ENCODE measurements at places on chromosomes 4 and X.

DNA sequence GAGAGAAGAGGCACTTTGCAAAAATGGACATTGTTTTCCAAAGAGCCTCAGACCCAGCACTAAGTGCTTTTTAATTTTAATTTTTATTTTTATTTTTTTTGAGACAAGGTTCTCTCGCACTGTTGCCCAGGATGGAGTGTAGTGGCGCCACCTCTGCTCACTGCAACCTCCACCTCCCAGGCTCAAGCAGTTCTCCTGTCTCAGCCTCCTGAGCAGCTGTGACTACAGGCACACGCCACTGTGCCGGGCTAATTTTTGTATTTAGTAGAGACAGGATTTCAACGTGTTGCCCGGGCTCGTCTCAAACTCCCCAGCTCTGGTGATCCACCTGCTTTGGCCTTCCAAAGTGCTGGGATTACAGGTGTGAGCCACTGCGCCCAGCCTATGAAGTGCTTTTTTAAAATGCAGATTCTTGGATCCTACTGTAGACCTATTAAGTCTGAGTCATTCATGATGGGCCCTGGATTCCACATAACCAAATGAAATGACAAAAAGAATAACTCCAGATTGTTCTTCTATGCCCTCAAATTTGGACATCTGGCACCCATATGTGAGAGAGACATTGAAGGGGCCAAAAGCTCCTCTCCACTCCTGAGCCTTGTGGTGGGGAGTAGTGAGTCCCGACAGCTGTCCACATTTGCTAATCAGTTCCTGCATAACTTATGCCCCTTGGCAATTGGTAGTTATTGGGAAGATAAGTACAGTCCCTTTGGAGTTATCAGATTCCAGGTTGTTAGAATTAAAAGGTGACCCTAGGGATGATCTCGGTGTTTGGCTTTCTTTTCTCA lies 3.6 kb downstream of the NOCT start:
- DNase-seq: no peak

- no peak for DNase-seq
These were observed 9.1 kb downstream of the WFS1 start for GRCh38 chr4:6278801-6279197.

GRCh38 chr4:186297013-186297645 lies 31.1 kb downstream of the F11 start:
- DNase-seq: no peak

DNA sequence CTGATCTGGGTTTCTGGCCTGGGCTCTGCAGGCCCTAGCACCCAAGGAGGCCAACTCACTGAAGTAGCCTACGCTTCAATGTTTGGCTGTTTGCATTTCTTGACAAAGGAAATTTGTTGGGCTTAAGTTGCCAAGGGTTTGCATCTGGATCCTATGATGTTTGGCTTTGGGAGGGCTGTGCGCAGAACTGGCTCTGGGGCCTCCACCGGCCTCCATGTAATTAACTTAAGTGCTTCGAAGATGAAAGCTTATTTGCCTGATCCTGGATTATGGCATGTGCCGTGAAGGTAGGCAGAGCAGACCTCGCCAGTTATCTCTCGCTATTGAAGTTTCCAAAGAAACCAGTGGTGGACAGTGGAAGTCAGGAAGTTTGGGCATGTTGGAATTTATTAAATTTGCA lies 124.3 kb upstream of the STX18 start:
- DNase-seq: no peak

- DNase-seq: peak; percentile 49
These were observed 5.6 kb upstream of the ADD1 start for GRCh38 chr4:2837904-2838496.

- DNase-seq: no peak
These were observed 76.7 kb downstream of the SCD5 start for GRCh38 chr4:82721819-82722423.

GRCh38 chr4:4461850-4462249 lies 74.9 kb downstream of the NSG1 start:
- no peak for DNase-seq

DNA sequence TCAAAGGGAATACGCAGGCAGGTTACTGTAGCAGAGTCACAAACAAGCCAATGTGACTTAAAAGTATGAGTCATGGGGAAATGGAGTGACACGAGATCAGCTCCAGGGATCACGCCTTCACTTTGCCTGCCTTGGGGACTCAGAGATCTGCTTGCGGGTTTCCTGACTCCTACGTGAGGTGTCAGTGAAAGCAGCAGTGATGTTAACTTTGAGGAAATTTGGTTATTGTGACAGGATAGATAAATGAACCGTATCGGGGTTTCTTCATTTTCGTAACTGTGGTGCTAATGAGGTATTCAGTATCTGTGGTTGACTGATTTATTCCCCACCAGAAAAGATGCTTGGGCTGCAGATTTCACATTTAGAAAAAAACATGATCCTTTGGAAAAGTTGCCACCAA lies 383.3 kb upstream of the ZFP42 start:
- no peak for DNase-seq

- no peak for DNase-seq
These were observed 46.5 kb downstream of the PHF8 start for GRCh38 chrX:53997724-53998123.

GRCh38 chr4:39732728-39733127 lies 34.8 kb downstream of the UBE2K start:
- no peak for DNase-seq

DNA sequence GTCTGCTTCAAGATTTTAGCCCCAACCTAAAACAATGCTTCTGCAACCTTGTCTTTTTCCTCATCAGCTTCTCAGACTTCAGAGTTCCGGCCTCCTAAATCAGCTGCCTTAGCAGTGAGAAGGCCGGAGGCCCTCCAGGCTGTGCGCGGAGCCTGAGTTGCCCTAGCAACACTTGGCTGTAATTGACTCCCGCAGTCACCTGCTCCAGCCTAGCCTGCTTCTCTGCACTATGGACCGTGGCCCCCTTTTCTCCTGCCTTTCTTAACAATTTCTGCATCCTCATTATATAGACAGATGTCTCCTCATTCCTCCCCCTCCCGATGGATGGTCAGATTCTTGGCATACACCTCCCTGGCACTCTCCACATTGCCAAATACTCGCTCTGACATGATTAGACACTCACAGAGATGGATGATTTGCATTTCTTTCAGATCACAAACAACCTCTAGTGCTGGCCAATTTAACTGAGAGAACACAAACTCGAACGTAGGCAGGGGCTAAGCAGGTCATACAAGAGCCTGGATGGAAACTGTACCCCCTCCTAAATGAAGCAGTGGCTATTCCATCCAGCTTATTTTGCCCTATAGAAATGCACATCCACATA lies 9.5 kb upstream of the HUWE1 start:
- DNase-seq: no peak

DNA sequence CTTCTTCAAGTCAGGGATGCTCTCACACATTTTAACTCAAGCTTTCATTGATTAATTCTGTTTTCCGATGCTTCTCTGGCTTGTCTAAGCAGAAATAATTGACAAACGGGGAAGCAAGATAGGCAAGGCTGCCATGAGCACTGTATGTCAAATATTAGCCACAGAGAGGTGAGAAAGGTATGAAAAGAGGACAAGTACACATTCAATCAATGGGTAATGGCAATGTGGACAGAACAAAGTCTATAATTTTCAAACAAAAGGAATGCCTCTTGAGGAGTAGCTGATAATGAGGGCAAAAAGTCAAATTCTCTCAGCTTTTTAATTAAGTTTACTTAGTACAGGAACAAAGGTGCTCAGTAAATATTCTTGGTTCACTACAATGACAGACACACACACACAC lies 19.6 kb downstream of the COX7B2 start:
- DNase-seq: no peak

GRCh38 chr4:682490-683172 lies 6.3 kb downstream of the SLC49A3 start:
- no peak for DNase-seq

GRCh38 chr4:161486461-161486860 lies 677.3 kb downstream of the FSTL5 start:
- no peak for DNase-seq

GRCh38 chr4:99088023-99088449 lies 552 bp downstream of the ADH5 start:
- DNase-seq: no peak

DNA sequence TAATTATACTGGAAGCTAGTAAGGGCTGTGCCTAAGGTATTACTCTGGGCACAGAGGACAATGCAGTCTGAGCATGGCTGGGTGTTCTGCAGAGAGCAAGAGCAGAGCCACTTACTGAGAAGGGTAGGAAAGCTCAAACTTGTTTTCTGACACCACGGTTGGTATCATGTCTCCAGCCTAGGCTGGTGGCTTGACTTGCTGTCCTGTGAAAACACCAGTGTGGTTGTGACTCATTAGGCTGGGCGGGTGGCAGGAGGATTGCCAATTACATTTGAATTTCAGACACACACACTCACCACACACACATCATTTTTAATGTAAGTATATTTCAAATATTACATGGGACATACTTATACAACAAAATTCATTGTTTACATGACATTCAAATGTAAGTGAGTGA lies 19.7 kb upstream of the MTM1 start:
- DNase-seq: no peak

DNA sequence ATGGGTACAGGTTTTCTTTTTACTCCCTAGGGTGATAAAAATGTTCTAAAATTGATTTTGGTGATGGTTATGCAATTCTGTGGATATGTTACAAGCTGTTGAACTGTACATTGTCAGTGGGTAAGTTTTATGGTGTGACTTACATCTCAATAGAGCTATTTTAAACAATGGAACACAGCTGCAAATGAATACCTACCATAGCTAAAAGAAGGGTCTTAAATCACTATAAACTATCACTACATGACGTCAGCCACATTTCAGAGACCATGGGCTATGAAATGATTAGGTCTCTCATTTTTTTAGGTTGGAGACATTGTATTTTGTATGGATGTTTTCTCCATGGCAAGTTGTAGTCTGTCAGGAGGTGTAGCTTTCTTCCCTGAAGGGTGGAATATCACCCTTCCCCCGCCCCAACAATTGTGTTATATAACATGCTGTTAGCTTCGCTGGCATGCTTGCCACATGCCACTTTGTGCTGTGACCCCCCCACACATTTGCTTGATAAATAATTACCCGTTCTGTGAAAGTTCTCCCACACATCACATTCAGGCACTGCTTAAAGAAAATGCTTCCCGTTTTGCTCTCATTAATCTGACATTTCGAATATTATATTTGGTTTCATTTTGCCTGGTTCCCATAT lies 159.7 kb downstream of the ARHGAP10 start:
- DNase-seq: no peak

GRCh38 chr4:83810428-83810827 lies 274.5 kb downstream of the GPAT3 start:
- DNase-seq: no peak

DNA sequence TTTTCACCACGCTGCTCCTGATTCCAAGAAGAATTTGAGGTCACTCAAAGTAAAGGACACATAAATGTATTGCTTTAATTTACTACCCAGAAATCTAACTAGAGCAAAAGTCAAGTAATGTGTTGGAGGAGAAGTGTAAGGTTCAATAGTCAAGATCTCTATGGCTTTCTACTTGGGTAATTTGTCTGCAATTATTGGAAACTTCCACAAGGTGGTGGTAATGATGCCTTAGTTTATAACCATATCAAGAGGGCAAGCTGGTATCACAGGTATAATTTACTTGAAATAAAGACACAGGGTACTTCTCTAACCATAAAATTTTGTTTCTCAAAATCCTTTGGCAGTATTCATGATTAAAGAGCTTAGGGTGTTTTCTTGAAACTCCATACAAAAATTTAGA lies 10.2 kb upstream of the GRIA3 start:
- DNase-seq: no peak

DNA sequence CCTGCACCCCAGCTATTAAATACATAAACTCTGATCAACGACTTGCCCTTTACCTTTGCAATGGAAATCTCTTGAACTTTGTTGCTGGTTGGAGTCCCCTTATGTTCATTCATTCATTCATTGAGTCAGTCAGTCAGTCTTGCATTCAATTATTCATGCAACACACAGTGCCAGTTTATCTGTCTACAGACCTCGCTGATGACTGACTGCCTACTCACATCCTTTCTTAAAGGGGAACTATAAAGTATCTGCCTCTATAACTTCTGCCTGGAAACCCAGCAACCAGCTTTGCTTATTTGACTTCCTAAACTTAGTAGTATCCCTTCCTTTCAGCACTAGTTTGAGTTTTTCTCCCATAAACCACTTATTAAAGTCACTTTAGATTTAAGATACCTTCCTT lies 620.8 kb upstream of the ADGRL3 start:
- DNase-seq: no peak

GRCh38 chrX:153525451-153525850 lies 8.0 kb downstream of the ATP2B3 start:
- no peak for DNase-seq

DNA sequence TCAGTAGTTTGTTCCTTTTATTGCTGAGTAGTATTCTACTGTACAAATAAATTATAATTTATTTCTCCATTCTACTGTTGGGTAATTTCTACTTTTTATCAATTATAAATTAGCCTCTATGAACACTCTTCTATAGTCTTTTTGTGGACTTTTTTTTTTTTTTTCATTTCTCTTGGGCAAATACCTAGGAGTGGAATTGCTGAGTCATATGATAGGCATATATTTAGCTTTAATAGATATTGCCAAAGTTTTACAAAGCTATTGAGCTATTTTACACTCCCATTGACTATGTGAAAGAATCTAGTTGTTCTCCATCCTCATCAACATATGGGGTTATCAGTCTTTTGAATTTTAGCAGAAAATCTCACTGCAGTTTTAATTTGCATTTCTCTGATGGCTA lies 12.6 kb downstream of the NYX start:
- no peak for DNase-seq

GRCh38 chrX:77433001-77433400 lies 14.2 kb upstream of the FGF16 start:
- DNase-seq: no peak
